ENCODE measurements at places on chromosomes 6 and 20.

DNA sequence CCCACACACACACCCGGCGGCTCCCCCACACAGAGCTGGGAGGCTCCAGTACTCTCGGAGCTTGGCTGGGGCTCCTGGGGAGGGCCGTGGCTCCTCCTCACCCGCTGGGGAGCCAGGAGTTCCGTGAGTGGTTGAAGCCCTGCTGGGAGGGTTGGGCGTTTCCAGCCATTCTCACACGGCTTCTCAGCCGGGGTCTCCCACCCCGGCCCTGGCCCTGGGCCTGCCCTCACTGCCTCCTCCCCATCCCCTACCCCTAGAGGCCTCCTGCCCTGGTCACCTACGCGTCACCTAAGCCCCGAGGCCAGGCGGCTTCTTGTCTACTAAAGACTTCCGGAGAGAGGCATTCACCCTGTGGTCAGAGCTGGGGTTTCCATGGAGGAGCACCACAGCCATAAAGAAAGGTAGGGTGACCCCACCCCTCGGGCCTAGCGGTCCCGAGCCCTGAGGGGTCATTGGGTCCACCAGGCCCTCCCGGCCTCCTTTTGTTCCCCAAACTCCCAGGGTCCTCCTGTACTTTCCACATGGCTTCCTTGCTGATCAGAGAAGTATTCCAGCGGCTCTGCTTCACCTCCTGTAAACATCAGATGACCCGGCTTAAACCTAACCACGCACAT, 99.3 kb downstream of the TTLL2 start:
- no peak for DNase-seq

DNA sequence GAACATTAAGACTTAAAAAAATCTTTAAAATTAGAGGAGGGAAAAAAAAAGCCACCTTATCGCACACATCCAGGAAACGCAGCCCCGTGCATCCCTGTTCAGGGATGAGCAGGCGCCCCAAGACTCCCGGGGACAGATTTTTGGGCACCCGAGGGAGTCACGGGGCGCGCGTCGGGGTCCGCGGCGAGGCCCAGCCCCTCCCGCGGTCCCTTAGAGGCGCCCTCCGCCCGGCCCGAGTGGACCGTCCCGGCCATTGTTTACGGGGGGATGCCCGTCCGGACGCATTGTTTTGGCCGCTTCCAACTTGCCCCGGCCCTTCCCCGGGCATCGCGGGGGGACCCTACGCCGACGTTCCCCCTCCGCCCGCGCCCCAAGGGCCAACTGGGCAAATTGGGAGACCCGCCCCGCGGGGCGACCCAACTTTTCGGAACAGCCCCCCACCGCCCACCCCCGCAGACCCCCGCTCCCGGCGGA, 610 bp downstream of the ZNF217 start:
- no peak for DNase-seq

GRCh38 chr6:166997768-166998255, 1.4 kb upstream of the CEP43 start:
- peak; percentile 46 for DNase-seq

DNA sequence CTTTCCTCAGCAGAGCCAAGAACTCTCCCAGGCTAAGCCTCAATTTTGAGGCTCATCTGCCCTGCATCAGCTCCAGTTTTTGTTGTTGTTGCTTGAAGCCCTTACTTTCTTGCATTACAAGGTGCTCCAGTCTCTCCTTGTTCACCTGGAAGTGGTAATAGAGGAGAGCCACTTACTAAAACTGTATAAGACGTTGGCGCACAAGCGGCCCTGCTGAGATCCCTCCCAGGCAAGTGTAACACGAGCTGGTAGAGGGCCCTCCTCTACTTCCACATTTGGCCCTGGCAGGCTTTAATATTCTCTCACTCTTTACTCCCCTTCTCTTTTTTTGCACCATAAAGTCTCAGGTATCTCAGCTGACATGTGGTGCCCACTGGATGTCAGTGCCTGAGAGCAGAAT, 19.5 kb downstream of the GCM2 start:
- DNase-seq, result no peak

GRCh38 chr20:12199703-12200102, 282.0 kb downstream of the BTBD3 start:
- DNase-seq, result no peak

- DNase-seq, result no peak
Measured at GRCh38 chr20:46637020-46637419, 14.2 kb downstream of the SLC13A3 start.

DNA sequence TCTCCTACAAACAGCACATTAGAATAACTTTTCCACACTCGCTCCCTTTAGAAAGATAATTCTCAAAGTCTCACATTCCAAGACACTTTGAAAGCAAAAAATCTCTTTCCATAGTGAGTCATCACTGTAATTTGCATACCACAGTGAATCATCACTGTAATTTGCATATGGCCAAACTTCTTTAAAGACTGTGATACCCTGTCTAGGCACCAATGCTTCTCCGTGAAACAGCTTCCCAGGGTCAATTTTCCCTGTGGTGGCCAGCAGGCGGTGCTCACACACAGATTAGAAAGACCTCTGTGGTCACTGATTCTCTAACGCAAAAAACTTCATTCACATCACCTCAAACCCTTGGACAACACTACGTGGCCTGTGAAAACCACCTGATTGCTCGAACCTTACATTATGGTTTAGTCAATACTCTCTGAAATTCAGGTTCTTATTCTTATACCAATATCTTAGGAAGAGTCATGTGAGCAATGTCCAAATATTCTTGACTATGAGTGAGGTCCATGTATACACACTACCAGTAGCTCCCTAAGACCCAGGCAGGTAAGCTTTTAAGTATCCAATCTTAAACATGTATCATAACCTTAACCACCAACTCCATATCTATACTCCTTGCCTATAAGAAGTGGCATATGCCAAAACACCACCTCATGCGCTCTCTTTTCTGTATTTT, 78.5 kb upstream of the PHACTR1 start:
- DNase-seq, result peak; percentile 66

DNA sequence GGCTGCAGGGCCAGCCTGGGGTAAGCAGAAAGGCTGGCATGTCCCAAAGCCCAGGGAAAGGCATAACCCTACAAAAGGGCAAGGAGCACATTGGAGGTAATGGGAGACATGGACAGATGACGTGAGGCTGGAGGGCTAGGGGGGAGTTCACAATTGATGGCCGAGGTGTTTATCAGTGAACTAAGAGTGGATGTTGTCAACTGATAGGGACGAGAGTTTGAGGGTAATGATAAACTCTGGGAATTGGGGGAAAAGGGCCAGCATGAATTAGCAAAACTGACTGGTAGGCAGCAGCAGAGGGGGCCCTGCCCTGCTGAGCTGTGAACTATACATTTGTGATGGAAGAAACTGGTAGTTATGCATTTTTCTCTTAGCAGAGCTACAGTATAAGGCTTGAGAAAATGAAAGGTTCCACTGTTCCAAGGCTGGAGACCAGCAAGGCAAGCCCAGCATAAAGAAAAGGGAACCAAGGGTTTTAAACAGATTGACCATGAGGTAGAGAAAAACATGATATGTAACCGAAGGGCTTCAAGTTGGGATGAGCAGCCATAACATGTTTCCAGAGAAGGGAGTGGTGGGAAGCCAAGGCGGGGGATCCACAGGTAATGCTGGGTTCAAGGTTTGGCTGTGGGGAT, 98.1 kb upstream of the MLN start:
- DNase-seq, result no peak

- peak; percentile 63 for DNase-seq
Measured at GRCh38 chr6:108736832-108737231, 111.4 kb upstream of the ARMC2 start.

GRCh38 chr6:6006006-6006427, 708 bp downstream of the NRN1 start:
- DNase-seq, result no peak

DNA sequence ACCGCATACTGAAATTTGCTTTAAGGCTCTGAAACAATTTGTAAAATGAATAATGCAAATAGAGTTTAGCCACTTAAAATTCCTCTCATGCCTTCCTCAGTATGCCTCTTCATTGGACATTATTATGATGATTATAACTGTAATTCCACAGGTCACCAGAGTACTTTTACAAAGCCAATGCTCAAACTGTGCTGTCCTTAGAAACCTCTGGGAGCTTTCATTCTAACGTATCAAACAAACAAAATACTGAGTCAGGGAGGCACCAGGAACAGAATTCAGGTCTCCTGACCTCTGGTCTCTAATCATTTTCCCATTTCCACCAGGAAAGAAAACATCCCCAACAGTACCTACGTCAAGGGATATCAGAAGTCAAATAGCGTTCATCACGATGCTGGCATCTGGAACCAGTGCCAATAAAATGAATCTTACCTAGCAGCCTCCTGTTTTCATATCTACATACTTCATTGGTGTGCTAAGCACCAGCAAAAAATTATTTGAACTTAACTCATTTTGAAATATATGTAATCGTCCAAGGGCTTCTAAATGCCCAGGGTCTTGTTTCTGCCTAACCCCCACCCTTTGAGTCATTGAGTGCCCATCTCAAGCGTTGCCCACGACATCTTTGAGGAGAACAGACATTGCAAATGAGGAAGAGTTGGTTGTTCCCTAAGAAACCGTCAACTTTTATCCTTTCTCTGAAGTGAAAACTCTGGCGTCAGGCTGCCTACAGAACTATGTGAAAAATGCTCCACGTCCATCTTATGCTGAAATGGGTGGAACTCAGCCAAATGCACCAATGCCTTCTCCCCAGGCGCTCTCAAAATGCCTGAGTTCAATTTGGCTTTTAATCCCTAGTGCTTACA, 37.9 kb downstream of the NEDD9 start:
- no peak for DNase-seq

GRCh38 chr6:147621263-147621662, 112.8 kb downstream of the SAMD5 start:
- DNase-seq, result no peak

DNA sequence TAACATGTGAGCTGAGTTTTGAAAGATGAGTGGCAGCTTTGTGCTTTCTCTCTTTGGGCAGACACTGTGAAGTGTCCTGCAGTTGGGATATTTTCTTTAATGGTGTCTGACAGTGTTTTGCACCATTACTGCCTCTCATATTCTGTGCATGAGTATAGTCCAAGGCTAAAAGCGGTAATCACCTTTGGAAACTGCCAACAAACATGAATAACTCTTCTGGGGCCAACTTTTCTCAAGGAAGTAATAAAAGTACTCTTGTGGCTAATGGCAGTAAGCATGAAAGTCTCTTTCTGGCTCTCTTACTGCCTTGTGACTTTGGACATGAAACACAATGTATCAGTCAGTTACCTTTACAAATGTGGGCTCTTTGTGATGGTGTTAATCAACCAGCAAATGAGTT, 91.7 kb upstream of the SOX4 start:
- no peak for DNase-seq
